ENCODE measurements at places on chromosomes 2 and 18.

DNA sequence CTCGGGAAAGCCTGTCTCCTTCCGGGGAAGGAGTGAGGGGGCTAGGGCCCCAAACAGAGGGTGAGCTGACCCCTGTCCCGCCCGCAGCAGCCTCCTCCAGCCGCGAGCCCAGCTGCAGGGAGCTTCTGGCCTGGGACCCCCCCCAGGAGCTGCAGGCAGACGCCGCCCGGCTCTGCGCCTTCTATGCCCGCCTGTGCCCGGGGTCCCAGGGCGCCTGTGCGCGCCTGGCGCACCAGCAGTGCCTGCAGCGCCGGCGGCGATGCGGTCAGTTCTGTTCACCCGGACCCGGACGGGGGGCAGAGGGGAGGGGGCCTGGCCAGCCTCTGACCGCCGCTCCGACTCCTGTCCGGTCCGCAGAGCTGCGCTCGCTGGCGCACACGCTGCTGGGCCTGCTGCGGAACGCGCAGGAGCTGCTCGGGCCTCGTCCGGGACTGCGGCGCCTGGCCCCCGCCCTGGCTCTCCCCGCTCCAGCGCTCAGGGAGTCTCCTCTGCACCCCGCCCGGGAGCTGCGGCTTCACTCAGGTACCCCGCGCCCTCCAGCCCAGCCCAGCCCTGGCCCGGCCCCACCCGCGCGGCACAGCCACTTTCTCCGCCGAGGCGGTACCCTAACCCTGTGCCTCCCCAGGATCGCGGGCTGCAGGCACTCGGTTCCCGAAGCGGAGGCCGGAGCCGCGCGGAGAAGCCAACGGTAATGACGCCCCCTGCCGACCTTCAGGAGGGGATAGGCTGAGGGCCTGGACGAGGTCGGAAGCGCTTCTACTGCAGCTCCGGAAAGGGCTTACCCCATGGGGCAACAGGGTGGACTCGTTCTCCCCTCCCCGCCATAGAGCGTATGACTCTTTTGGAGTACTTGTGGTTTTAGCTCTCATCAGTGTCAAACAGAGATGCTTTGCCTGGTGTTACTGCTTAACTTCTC is 2.0 kb upstream of the CHRND start:
- DNase-seq, result no peak

- no peak for DNase-seq
Measured at GRCh38 chr2:215137741-215138340, 585 bp downstream of the ABCA12 start.

DNA sequence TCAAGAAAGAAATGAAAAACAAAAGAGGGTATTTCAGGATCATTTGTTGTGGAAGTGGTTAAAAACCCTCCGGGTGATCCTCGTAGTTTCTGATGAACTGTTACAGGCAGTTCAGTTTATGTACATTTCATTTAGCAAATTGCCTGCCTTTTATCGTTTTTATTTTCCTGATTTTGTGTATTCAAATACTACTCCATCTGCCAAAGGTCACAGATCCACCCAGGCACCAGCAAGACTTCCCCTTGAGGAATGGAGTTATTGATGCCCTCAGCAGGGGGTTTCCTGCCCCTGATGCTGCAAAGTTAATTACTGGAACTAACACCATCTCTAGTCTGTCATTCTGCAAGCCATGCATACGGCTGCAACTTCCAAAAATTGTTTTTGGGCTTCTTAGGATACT is 641.9 kb downstream of the SLC4A3 start:
- no peak for DNase-seq

GRCh38 chr2:219987830-219988229 is 360.4 kb downstream of the SLC4A3 start:
- DNase-seq, result no peak

DNA sequence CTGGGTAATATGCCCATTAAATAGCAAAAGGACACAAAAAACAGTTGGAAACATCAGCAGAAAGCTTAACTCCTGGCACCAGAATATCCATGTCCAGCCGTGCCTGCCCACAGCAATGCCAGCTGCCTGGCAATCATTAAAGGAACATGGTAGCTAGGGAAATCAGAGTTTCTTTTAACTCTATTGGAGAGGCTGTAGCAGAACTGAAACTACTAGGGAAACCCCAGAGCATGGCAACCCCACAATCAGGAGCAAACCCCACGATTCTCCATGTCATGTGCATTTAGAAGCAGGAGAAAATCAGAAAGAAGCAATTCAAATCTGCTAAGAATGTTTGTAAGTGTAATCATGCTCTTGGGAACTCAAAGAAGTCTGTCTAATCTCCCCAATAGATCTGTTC is 409.0 kb upstream of the SMIM21 start:
- no peak for DNase-seq

DNA sequence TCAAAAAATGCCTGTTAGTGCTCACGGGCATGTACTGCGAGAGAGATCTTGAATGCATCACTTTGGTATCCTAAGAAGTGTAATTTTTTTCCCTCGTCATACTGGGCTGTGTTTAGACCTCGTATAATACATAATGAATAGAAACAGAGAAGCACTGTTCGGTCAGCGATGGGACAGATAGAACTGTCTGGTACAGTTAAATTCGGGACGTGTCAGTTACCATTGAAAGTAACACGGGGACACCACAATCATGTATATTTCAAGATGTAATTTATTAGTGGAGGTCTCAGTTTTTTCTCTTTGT is 1.8 kb downstream of the PKP4 start:
- no peak for DNase-seq

DNA sequence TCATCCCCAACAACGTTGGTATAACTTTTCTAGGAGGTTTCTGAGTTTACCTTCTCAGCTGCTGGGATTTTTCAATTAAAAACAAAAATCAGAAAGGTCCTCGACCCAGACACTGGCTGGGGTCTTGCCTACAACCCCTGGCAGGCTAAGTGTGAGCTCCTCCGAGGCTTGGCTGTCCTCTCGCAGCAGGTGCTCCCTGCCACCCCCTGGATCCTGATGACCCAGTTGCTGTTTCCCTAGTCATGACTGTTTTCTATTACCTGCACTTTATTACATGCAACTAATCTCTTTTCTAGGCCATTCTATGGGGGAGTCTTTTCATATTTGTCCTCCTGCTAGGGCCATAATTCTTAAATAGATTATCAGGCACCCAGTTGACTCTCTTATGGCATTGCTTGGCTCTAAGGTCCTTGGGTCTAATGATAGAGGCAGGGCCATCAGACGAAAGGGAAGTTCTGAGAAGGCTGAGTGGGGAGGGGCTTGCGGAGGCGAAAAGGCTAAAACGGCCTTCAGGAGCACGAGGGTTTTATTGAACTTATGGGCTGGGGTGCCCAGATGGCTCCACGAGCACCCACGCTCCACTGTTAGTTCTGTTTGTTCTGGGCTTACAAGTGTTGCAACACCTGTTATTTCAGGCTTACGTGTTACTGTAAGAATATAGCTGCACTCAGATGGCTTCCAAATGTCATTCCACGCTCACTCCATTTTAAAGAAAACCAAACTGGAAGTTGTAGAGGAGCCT is 166.0 kb downstream of the NCK2 start:
- no peak for DNase-seq

DNA sequence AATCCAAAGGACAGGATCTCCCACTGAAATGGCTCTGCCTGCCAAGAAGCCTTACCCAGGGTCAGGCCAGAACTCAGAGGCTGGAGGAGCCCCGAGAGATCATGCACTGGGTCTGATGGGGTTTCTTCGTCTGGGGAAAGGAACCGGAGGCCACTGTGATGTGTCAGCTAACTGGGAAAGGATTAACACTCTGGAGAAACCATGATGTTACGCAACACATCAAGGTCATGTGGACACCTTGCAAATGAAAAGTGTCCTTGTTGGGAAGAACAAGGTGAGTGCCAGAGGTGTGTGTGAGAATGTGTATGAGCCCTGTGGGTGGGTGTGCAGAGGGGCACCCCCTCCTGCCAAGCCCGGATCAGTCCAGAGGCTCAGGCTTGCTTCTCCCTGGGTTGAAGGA is 86.9 kb downstream of the CRACDL start:
- no peak for DNase-seq

DNA sequence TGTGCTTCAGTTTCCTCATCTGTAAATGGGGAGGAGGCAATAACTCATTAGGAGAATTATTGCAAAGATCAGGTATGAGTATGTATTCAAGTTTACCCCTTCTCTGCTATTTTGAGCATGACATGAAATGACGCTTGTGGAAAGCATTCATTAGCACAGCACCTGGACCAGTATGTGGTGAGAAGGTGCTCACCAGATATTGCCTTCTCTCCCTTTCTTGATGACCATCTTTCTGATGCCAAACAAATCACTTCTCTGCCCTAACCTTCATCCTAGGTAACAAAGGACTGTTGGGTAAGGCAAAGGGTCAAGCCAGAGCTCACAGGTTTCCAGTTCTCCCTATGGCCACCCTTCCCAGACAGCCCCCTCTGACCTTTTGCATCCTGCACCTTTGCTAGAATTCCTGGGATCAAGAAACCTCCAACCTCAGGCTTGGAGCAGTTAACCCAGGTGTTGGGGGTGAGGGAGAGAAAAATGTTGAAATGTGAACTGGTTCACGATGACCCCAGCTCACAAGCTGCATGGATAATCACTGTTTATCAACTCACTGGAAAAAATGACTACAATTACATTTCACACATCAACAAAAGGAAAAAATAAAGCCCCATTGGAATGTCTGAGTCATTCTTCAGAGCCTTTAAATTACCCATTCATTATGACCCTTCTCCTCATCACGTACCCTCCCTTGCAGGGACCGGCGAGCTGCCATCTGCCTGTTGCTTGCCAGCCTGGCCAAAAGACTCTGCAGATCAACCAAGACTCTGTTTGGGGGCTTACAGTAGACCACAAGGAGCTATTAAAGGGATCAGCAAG is 41.6 kb downstream of the LBH start:
- DNase-seq, result no peak

DNA sequence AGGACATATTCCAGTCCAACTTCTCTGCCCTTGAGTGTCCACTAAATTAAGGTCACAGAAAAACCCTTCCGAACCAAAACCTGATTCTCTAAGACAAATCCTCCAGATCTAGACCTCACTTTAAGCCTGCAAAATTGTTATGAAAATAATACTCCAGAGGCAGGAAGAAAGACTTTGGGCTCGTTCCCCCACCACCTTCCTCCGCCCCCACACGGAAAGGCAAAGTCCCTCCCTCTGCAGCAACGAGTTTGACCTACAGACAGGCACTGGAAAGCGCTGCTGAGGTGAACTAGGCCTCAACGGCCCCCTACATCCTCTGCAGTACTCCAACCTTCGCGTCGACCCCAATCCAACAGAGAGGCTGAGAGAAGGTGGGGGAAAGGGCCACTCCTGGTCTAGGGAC is 808 bp downstream of the ATP5MC3 start:
- peak; percentile 19 for DNase-seq

GRCh38 chr2:19050354-19050753 is 308.1 kb downstream of the OSR1 start:
- no peak for DNase-seq

DNA sequence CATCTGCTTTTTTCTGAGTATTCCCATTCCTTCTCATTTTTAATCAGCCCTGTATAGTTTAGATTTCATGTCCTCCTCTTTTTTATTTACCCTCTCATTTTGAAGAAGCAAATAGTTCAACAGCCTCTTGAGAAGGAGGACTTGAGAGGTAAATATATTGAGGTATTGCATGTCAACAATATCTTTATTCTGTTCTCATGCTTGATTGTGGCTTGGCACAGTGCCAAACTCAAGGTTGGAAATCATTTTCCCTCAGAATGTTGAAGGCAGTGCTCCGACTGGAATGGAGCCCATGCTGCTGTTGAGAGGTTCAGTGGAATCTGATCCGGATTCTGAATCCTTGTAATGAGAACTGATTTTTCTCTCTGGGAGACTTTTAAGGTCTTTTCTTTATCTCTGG is 31.0 kb upstream of the GALNT3 start:
- DNase-seq, result no peak

GRCh38 chr2:1837458-1837857 is 93.1 kb upstream of the PXDN start:
- DNase-seq, result no peak

DNA sequence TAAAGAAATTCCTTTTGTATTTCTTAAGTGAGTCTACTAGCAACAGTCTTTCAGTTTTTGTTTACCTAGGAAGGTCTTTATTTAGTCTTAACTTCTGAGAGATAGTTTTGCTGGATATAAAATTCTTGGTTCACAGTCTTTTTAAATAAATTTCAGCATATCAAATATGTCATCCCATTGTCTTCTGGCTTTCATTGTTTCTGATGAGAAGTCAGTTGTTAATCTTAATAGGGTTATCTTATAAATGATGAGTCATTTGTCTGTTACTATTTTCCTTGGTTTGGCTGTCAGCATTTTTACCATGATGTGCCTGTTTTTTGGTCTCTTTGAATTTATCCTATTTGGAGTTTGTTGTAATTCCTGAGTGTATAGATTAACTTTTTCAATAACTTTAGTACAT is 129.3 kb downstream of the FAM210A start:
- no peak for DNase-seq

DNA sequence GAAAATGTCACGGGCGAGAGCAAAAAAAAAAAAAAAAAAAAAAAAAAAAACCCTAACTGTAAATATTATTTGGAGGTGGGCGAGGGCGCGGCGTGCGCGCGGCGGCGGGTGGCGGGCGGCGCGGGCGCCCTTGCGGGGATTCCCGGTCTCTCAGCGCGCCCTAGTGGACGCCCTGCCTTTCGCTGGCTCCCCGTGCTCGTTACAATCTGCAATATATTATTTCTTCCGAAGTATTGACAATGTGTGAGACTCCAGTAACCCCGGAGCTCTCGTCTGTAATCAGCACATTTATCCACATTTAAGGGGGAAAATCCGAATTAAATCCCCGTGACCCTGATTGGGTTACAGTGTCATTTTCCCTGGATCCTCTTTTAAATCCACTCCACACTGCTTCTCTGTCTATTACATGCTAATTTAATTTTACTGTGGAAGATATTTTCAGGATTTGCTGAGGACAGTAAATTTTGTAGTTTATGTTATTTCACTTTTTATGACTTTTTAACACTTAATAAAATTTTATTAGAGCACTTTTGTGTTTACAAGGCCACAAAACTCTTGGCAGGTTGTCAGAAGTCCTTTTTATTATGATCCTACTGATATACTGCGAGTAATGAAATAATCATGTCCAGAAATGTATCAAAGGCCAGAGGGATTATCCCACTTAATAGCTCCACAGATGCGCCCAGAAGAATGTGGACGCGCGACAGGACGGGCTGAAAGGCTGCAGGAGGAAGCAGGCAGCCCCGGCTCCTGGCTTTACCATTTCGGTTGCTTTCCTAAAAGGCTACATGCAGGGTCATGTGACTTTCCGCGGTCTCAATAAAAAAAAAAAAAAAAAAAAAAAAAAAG is 369.1 kb downstream of the MTX2 start:
- no peak for DNase-seq

DNA sequence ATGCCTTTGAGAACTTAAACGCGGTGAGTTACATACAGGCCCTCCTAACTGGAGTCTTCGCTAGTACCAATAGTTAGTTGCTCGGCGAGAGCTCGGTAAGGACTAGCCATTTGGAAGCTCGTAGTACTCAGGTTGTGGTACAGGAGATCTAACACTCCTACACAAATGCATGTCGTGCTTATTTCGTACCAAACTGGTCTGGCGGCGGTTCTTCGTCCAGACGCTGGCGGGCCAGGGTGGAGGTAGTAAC is 346 bp upstream of the VRK2 start:
- DNase-seq, result no peak

DNA sequence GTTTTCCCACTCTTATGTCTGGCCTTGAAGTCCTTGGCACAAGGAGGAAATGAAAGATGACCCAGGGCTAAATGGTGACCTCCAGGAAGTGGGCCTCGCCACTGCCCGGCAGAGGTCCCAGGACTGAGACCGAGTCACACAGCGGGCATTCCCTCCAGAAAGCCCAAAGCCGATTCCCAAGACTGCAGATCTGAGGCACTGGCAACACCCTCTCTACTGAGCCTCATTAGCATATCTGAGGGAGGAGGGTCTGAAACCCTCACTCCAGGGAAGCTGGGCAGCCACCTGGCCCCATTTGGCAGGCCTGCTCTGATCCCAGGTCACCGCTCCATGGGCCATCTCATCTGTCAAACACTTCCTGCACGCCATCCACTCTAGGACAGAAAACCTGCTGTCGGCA is 29.1 kb downstream of the FAM178B start:
- DNase-seq, result no peak

Data from stimulated activated CD8-positive, alpha-beta memory T cell treated with anti-CD3 and anti-CD28 coated beads, Interleukin-4, amount 100 ng/mL, for 1 hour (primary cell).